Stimulated activated CD4-positive, alpha-beta T cell treated with anti-CD3 and anti-CD28 coated beads, Interleukin-12 subunit alpha, Interleukin-12 subunit beta, amount 100 ng/mL, for 4 hours (primary cell): ENCODE measurements at places on chromosomes 6 and 20.
A peak's percentile ranks its signal among the peaks of the same experiment; 100 is the strongest.

GRCh38 chr6:14129575-14129974 is 12.0 kb downstream of the CD83 start:
- DNase-seq, result peak; percentile 15

DNA sequence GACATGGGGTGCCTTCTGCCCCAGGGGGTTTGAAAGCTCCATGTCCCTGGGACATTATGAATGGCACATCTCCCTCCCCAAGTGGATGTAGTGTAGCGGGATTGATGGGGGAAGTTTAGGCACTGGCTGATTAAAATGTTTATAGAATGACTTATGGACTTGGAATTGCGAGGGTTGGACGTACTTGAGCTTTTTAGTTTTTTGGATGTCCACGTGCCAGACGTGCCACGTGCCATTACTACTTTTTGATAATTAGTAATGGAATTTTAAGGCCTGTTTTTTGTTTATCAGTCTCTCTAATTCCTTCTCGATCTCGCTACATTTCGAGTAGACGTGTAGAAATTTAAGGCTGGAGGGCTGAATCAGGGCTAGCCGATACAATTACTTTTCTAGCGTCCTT is 162.8 kb downstream of the TBXT start:
- no peak for DNase-seq

DNA sequence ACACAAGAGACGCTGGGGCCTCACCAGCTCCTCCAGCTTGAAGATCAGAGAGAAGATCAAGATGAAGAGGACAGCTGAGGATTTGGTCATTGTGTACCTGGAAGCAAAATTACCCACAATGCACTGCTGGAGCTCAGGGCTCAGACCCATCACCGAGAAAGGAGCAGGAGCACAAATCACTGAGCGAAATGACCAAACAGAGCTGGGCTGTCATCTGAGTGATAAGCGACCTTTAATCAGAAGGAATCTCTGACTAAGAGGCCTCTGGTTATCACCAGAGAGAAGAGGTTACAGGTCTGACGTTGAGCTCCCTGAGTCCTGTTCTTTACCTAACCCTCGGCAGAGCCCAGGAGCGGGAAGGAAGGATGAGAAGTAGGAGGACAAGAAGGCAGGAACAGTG is 47.5 kb upstream of the CDH22 start:
- no peak for DNase-seq

DNA sequence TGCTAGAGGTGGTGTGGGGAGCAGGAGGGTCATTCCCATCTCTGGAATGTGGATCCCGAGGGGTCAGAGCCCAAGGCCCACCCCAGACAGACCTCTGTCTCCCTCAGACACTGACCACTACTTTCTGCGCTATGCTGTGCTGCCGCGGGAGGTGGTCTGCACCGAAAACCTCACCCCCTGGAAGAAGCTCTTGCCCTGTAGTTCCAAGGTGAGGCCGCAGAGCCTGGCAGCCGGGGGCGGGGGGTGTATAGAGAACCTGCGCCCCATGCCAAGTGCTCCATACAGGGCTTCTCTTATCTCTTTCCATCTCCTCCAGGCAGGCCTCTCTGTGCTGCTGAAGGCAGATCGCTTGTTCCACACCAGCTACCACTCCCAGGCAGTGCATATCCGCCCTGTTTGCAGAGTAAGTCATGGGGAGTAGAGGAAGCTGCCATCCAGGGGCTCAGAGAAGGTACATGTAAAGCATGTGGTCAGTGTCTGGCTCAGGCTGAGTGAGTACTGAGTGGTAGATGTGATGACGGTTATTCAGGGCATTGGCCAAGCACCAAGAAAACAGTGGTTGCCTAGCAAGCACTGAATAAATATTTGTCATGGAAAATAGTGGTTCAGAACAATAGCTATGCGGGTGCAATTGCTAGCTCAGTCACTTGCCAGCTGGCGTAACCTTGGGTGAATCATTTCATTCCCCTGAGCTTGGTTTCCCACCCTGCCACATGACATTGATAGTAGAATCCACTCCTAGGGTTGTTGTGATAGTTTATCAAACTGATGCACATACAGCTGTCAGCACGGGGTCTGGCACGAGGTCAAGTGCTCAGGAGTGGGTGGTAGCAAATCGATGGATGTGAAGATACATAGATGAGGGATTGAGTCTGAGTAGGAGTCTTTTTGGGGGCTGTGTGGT is 3.5 kb downstream of the PIGT start:
- no peak for DNase-seq

DNA sequence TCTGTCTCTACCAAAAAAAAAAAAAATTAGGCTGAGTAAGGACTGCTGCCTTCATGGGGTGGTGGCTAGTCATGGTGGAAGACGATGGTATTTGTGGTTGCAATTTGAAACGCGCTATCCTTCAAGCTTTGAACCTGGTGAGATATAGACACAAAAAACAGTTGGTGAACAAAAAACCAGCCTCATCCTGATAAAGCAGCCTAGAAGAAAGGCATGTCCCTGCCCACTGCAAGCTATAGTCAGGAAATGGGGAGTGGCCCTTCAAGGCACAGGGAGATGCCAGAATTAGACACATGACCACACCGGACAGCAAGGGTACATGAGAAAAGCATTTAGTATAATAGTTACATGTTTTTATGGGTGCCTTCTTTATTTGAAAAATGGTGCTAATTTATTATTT is 193.6 kb downstream of the NFATC2 start:
- no peak for DNase-seq

DNA sequence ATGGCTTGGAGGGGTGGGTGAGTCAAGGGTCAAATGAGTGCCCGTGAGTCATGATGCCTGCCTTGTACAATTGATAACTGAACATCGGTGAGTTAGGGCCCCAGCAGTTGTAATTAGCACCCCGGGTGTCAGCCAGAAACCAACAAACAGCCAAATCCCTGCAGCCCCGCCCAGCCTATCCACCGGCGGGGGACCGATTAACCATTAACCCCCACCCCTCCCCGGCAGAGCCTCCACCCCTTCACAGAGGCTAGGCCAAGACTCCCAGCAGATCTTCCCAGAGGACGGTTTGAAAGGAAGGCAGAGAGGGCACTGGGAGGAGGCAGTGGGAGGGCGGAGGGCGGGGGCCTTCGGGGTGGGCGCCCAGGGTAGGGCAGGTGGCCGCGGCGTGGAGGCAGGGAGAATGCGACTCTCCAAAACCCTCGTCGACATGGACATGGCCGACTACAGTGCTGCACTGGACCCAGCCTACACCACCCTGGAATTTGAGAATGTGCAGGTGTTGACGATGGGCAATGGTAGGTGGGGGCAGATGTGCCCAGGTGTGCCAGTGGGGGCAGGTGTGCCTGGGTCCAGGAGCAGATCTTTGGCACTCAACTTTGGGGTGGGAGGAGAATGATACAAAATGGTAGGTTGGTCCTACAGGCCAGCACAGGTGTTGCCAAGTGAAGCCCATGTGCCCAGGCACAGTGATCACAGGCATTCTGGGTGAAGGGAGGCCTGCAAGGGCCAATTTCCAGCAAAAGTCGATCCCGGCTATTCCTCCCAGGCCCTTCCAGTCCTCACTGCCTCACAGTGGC is 45.7 kb downstream of the HNF4A start:
- DNase-seq, result no peak

- no peak for DNase-seq
These were observed 201.6 kb downstream of the ISM1 start for GRCh38 chr20:13422637-13423036.

GRCh38 chr6:74656453-74656852 is 549.4 kb downstream of the COL12A1 start:
- no peak for DNase-seq

DNA sequence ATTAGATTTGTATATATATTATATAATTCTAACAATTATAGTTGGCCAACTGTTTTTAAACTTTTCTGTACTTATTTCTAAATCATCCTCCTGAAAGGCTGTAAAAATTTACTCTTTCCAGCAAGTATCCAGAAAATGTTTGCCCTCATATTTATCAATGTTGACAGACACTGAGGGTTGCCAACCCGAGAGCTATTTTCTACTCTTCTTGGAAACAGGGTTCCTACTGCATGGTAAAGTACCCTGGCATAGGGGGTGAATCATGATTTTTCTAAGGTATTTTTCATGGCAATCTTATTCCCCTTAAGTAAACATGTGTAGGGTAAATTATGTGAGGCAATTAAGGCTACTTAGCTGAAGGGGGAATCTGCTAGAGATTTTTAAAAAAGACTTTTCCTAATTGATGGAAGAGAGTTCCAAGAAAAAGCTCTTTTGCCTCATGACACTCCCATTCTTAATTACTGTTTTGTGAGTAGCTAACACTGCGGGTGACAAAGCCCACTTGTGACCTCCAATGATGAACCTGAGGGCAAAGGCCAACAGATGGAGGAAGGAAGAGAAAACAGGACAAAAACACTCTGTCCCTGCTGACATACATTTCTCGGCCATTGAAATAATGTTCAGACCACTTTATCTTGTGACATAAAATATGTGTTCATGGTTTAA is 37.9 kb downstream of the GPX5 start:
- no peak for DNase-seq

GRCh38 chr6:51617751-51618150 is 469.7 kb downstream of the PKHD1 start:
- no peak for DNase-seq

DNA sequence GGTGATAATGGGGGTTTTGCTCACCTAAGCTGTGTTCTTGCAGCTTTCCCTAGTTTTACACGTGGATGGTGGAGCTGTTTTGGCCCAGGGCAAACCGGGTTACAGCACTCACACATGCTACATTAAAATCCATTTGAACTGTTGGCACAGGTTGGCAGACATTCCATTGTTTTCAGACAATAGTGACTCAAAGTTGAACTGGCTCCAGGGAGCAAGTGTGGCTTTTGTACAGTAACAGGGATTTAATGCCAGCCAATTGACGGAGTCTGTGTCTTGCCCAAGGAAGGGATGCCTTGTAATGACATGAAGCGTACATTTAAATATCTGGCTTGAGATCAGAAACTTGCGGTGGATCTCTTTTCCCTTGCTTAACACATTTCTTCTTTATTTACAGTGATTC is 183.1 kb downstream of the DTNBP1 start:
- DNase-seq, result no peak

DNA sequence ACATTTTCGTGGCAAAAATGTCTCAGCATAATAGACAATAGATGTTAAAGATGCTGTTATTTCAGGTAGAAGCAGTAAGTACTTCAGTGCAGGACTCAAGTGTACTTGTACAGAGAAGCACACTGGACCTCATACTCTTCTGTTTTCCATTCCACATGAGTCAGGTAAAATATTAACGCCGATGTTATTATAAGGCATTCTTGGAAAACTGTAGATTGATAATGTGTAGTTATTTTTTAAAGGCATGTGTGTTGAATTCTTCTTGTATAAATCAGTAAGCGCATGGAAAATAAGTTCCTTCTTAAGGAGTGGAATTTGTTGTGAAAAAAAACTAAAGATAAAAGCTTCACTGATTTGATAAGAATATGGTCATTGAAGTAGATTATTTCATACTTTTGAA is 45.8 kb downstream of the DOP1A start:
- no peak for DNase-seq

DNA sequence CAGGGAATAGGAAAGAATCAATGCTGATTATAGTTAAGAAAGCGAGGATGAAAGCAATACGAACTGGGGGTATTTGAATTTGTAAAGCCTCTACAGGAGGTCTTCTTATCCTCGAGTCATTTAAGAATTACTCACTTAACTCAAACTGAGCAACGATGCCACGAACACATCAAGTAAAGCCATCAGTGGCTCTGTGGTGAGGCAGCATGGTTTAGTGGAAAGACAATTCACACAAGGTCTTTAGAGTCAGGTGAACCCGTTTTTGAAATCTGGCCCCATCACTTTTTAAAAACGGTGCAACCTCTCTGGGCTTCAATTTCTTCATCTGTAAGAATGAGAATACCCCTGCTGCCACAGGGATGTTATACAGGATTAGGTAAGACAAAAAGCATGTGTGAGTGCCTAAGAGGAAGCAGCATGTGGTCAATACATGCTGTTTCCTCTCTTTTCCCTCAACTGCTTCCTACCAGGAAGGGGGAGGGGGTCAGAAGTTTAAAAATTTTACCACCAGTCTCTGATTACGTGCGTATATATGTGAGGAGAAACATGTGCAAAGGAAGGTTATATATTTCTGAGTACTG is 162.0 kb downstream of the BTBD9 start:
- DNase-seq, result no peak

- peak; percentile 41 for DNase-seq
These were observed 35.4 kb downstream of the CEP250 start for GRCh38 chr20:35490736-35491181.

DNA sequence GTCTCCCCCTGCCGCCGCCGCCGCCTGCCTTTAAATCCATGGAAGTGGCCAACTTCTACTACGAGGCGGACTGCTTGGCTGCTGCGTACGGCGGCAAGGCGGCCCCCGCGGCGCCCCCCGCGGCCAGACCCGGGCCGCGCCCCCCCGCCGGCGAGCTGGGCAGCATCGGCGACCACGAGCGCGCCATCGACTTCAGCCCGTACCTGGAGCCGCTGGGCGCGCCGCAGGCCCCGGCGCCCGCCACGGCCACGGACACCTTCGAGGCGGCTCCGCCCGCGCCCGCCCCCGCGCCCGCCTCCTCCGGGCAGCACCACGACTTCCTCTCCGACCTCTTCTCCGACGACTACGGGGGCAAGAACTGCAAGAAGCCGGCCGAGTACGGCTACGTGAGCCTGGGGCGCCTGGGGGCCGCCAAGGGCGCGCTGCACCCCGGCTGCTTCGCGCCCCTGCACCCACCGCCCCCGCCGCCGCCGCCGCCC is 474 bp downstream of the CEBPB start:
- DNase-seq, result peak; percentile 60

DNA sequence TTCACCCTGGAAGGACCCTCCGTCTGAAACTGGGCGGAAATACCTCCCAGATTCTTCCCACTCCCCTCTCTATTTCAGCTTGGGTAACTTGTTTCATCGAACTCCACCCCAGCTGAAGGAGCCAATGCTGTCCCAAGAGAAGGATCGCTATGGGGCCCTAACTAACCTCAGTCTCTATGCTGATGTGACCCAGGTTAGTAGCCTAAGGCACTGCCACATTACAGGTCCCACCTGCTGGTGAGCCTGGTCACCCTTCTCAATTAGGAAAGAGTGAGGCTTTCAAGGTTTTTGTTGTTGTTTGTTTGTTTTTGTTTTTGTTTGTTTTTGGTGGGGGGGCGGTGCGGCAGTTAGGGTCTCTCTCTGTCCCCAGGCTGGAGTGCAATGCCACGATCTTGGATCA is 168.4 kb downstream of the OR2B2 start:
- no peak for DNase-seq

- no peak for DNase-seq
These were observed 45.4 kb downstream of the BPIFB1 start for GRCh38 chr20:33328157-33329137.

DNA sequence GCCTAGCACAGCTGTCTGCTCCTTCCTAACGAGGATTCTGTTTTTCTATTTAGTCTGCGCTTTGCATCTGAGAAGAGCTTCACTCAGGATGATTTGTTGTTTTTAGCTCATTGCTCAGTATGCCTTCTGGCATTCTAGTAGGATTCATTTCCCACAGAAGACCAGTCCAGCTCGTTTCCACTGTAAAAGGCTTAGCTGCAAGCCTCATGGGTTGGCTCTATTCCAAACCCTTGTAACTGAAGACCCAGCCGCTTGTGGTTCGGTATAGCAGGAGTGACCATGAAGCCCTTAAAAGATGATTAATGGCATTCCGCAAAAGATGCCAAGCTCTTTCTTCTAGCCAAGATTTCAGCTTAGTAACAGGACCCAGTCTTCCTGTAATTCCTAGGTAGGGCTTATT is 7.2 kb downstream of the ADGRF1 start:
- no peak for DNase-seq
